Natural killer cell (primary cell): ENCODE measurements at places on chromosomes 5 and 9.

DNA sequence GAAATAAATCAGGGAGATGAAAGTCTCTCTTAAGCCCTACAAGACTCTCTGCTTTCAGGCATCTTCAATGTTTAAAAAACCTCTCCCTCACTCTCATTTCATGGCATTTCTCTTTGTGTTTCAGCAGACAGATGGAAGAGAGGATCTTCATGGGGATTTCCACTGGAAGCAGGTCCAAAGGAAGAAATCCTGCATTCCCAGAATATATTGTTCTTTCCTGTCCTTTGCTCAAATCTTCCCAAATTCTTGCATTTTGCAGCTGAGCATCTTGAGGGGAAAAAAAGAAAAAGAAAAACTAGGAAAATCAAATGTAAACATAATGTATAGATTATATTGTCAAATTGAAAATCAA is 382.2 kb downstream of the ENC1 start:
- DNase-seq, result no peak

- DNase-seq, result no peak
These were observed 262.9 kb downstream of the EFNA5 start for GRCh38 chr5:107407713-107408298.

GRCh38 chr9:136597965-136598364 is 52.1 kb upstream of the NOTCH1 start:
- no peak for DNase-seq

GRCh38 chr9:20135119-20135697 is 346.4 kb upstream of the SLC24A2 start:
- no peak for DNase-seq

DNA sequence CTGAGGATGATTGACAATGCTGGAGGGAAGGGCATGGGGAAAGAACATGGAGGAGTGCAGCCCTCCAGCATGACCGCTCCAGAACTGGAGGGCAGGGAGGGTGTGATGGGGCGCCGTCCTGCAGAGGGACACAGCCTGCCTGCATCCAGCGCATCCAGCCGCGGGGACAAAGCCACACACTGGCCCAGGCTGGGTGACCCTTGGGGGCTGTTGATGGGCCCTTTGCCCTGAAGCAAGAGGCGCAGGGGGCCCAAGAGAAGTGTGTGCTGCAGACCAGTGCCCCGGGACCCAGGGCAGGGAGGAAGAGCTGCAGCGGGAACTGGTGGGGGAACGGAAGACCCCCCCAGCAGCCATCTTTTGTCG is 169.8 kb upstream of the PPP1R26 start:
- no peak for DNase-seq

DNA sequence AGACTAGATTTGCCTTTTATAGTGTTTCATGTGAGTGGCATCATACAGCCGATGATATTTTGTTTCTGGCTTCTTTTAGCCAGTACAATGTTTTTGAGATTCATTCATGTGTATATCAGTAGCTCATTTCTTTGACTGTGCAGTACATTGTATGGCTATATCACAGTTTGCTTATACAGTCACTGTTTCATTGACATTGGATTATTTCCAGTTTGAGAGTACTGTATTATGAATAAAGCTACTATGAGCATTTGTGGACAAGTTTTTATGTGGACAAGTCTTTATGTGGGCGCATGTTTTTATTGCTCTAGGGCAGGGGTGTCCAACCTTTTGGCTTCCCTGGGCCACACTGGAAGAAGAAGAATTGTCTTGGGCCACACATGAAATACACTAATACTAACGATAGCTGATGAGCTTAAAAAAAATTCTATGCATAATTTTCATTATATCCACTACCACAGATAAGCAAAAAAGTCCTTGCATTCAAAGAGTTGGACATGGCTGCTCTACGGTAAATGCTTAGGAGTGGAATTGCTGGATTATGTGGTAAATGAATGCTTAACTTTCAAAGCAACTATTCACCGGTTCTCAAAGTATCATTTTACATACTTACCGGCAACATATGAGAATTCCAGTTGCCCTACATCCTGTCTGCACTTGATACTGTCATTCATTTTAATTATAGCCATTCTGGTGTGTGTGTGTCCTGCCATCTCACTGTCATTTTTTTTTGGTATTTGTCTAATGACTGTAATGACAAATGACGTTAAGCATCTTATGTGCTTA is 177.8 kb downstream of the RGS3 start:
- no peak for DNase-seq

- DNase-seq, result no peak
These were observed 23.5 kb upstream of the ALDOB start for GRCh38 chr9:101458963-101459631.
